ENCODE measurements at places on chromosomes 6 and 20. TPM values are rescaled to one million over a fixed set of nuclear protein-coding genes. Genes with fewer than 3 reads are reported as not detected.

DNA sequence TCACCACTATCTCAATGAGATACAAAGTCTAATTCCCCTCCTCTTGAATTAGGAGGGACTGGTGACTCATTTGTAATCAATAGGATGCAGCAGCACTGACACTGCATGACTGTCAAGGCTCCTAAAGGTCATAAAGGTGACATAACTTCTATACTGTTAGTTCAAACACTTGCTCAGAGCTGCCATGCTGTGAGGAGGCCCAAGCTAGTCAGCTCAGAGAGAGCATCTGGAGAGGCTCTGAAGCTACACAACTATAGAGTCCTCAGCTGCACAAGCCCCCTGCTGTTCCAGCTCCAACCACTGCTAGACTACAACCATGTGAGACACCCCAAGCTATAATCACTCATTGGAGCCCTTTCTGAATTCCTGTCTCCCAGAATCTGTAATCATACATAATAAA is 17.0 kb upstream of the HEY2 start:
- DNase-seq, result no peak

- DNase-seq, result no peak
Observed at GRCh38 chr20:53751620-53752318, 158.1 kb upstream of the ZNF217 start.

GRCh38 chr6:82083646-82084045 is 163.9 kb downstream of the IBTK start:
- DNase-seq, result no peak

DNA sequence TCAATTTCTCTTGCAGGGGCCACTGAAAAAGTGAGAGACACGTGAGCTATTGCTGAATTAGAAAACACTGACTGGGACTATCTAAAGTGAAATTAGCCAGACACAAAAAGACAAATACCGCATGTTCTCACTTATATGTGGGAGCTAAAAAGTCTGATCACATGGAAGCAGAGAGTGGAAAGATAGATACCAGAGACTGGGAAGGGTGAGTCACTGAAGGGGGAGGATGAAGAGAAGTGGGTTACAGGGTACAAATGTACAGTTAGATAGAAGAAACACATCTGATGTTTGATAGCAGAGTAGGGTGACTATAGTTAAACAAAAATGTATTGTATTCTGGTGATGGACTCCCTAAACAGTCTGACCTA is 13.4 kb downstream of the CST3 start:
- DNase-seq, result no peak

DNA sequence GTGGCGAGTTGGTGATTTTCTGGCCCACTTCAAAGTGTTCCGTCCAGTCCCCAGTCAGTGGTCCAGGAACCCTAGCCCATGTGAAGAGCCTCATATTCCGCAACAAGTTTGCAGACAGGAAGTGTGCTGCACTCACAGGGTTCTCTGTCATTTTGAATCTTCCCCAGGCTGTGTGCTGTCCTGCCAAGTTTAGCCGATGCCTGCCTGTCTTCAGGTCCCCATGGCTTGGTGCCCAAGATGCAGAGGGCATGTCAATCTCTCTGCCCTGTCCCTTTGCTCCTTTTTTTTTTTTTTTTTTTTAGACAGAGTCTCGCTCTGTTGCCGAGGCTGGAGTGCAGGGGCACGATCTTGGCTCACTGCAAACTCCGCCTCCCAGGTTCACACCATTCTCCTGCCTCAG is 69.9 kb upstream of the ATXN1 start:
- no peak for DNase-seq

DNA sequence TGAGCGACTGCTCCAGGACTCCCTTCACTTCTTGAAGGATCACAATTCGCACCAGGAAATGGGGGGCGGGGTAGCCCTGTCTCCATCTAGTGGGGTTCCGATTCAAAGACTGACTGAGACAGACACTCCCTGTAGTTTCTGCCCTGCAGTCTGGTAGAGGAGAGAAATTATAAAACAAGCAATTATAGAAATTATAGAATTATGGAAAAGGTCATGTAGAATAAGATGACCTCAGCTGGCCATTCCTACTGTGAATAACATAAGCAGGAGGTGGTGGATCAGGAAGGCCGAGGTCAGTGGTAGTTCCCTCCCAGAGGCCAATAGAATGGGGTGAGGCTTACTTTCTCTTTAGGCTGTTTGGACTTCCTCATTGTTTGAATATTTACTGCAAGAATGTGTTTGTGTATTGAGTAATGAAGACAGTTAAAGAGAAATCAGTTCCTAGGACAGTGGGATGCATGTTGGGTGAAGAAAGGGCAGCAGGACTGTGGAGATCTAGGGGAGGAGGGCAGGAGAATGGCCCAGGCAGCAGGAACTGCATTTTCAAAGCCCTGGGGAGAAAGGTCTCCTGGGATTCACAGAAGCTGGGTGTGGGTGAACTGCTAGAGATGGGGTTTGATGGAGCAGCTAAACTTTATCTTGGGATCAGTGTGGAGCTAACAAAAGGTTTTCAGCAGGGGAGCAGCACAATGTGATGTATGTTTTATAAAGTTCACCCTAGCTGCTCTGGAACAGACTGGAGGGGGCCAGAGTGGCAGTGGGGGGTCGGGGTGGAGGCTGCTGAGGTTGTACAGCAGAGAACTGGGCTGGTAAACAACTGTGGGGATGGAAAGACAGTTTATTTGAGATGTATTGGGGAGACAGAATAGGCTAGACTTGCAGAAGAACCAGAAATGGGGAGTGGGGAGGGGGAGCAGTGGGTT is 2.1 kb downstream of the ZNF341 start:
- DNase-seq, result peak; percentile 58

DNA sequence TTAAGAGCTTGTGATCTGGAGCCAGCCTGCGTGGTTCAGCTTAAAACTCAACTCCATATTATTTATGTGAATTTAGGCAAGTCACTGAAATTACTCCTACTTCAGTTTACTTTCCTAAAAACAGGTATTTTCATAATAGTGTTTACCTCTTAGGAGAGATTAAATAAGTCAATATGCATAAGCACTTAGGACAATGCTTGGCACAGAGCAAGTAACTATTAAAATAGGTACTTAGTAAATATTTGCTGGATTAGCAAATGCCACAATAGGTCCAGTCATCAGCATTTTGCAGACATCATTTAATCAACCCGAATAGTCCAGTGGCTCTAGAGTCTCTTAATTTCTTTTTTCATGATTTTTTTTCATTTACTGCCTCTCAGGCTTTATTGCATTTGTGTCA is 78.6 kb upstream of the PTPRK start:
- no peak for DNase-seq

The AVP gene
- total RNA-seq, result not detected

The PSMB9 gene
- 24.9 TPM for total RNA-seq
